Thoracic aorta (tissue), 2 donors: ENCODE measurements at places on chromosomes 2 and 18.

- peak; percentile 12 for DNase-seq
Measured at GRCh38 chr2:229921101-229921891, 513 bp downstream of the TRIP12 start.

DNA sequence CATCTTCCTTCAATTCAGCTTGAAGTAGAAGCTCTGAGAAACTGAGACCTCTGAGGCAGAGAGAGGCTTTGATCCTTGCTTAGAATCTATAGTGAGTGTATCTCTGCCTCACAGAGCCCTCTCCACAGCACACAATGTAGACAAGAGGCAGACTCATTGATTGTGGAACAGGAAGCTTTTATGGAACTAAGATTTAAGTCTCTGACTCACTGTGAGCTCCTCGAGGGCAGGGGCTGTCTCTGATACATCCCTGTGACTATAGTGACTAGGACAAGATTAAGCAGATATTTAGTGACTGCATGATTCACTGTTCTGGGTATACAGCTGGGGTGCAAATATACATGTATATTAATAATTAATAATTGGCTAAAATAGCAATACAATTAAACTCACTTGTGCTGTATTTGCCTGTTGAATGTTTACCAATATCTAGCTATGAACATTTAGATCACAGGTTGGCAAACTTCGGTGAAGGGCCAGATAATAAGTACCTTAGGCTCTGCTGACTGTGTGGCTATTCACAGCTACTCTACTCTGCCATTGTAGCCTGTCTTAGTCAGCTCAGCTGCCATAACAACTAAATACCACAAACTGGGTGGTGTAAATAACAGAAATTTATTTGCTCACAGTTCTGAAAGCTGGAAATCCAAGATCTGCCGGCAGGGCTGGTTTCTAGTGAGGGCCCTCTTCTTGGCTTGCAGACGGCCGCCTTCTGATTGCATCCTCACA is 54.4 kb downstream of the ARHGEF4 start:
- DNase-seq, result no peak

DNA sequence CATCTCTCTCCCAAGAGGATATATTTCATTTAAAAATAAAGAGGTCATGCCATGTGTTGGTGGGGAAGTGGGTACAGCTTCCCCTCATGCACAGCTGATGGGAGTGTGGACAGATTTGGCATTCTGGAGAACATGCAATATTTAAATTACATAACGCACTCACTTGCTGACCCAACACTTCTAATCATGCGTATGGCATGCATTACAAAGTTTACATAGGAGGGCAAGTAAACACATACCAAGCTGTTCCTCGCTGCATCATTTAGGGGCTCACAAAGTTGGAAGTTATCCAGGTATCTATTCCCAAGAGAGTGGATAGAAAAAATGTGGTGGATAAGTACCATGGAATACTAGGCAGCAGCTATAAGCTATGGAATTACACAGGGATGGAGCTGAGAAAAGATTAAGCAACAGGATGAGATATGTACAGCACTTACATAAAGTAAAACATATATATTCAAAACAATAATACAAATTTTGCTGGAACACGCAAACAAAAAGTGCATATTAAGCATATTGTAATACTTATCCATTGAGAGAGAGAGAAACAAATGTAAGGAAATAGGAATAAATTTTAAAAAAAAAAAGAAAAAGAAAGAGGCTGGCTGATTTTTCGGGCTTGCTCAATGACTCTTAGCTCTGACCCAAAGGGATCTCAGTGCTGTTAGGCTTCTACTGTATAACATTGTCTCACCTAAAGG is 11.0 kb downstream of the CYP1B1 start:
- DNase-seq, result no peak

DNA sequence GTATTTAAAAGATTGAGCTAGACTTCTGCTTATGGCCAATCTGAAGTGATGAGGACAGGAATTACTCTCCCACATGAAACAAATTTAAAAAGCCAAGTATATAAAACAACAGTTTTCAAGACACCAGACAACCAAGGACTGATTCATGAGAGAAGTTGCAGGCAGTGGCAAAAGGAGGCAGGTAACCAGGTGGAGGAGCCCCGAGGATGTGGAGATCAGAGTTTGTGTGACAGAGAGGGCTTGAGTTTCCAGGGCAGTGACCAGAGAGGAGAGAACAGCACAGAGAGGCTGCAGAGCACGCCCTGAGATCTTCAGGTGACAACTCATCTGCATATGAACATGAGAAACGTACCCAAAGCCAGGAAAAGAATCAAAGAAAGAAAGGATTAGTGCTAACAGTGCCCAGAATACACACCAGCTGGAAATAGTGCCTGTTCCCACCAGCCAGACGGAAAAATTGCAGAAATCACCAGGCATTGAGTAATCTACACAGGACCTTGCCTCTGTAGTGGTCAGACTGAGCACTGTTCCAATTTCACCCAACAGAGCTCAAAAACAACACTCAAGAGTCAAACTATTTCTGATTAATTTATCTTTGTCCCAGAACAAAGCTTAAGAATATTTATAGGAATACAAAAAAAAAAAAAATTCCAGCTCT is 173.1 kb downstream of the SEPTIN10 start:
- DNase-seq, result no peak

DNA sequence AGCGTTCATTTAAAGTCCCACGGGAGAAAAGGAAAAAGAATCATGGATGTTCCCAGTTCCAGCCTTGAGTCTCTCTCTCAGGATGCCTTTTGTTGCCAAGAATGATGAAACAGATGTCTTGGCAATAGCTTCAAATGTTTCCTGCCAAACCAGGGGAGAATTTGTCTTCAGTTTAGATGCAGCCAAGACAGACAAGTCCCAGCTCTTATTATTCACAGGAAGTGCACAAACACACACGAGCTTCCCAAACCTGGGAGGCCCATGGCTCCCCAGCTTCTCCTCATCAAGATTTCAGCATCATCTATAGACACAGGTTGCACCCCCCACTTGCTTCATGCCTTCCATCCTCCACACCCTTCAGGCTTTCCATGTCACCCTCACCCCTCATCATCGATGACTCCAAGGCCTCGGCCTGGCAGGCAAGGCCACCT is 45.9 kb downstream of the HS1BP3 start:
- DNase-seq, result no peak

- DNase-seq, result no peak
Measured at GRCh38 chr2:176496761-176497160, 227.5 kb downstream of the MTX2 start.

- no peak for DNase-seq
Measured at GRCh38 chr2:70685771-70686171, 82.2 kb downstream of the ADD2 start.

DNA sequence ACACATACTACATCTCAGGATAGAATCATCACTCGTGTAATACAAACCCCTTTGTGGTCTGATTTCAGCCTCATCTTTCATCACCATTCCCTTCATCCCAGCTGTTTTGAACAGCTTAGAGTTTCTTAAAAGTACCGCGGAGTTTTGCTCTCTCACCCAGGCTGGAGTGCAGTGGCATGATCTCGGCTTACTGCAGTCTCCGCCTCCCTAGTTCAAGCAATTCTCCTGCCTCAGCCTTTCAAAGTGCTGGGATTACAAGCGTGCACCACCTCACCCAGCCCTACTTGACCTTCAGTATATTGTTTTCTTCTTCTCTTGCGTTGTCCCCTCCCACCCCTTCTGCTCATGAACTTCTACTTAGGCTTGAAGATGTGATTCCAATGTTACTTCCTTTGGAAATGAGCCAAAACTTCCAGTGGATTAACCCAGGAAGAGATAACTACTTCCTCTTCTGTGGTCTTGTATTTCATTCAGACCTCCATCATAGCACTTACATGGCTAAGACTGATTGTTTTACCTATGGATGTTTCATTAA is 15.8 kb downstream of the ERLEC1 start:
- DNase-seq, result no peak
